ENCODE measurements at places on chromosomes 2 and 18. TPM values are rescaled to one million over a fixed set of nuclear protein-coding genes. Genes with fewer than 3 reads are reported as not detected.

- DNase-seq = no peak
Observed at GRCh38 chr2:8886876-8887275, 49.5 kb upstream of the KIDINS220 start.

- DNase-seq = no peak
Observed at GRCh38 chr2:168928113-168928831, 27.2 kb downstream of the G6PC2 start.

- no peak for DNase-seq
Observed at GRCh38 chr2:75632091-75632701, 14.4 kb upstream of the MRPL19 start.

- no peak for DNase-seq
Observed at GRCh38 chr2:196503398-196503797, 136.1 kb upstream of the CCDC150 start.

- DNase-seq = no peak
Observed at GRCh38 chr2:108620656-108621055, 86.4 kb downstream of the LIMS1 start.

GRCh38 chr2:42569883-42570282, 1.5 kb downstream of the MTA3 start:
- DNase-seq = no peak

UGT1A5 gene
- not detected for total RNA-seq

CRIM1 gene
- total RNA-seq = 230 TPM

EGR4 gene
- not detected for total RNA-seq

CGREF1 gene
- 11.0 TPM for total RNA-seq
